ENCODE measurements at places on chromosomes 2 and 18. TPM values are rescaled to one million over a fixed set of nuclear protein-coding genes. Genes with fewer than 3 reads are reported as not detected.

- no peak for DNase-seq
Observed at GRCh38 chr2:162478721-162479129, 134.8 kb downstream of the GCA start.

DNA sequence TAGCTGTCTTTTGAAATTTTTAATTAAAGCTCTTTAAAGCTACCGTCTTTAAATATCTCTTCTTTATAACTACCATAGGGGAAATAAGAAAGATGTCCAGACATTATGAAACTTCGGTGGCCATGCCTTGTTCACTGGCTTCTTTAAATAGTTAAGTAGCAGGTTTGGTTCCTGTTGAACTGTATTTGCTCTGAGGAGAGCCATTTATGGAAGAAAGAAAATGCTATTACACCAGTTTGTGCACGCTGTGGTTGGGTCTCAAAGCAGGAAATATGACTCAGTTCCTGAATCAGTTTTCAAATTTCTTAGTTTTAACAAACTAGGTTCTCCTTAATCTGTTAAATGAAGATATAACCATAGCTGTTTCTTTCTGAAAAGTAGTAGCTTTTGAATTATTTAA, 12.2 kb downstream of the ARPC2 start:
- DNase-seq = no peak

DNA sequence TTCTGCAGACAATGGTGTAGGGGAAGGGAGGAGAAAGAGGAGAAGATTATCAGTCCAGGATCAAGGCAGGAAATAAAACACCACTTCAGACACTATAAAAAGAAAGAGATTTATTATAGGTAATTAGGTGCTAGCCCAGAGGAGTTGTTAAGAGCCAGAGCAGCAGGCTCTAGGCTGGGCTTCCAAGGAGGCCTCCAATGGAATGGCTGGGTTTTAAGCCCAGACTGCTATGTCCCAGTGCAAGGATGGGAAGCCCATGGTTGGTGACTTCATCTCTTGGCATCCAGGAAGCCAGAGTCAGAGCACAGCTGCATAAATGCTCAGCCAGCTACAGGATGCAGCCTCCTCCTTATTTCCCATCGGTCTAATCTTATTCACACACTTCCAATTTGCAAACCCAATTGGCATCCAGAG, 95.6 kb downstream of the LAMA3 start:
- DNase-seq = no peak

GRCh38 chr2:25936889-25937545, 45.3 kb downstream of the KIF3C start:
- DNase-seq = no peak

DNA sequence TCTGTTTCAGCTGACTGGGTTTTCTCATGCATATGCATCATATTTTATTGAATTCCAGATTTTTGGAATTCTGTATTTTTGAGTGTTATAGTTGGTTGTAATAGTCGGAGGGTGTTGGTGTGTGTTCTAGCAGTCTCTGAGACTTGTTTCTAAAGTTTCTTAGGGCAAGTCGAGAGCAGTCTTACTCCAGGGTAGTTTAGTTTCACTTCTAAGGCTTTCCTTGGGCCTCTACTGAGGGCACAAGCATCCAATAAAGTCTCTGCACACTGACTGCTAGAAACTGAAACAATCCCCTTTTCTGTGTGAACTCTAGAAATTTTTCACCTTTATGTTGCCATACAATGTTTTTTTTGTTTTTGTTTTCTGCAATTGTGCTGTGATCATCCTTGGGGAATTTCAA, 663.7 kb upstream of the LRATD1 start:
- no peak for DNase-seq

DNA sequence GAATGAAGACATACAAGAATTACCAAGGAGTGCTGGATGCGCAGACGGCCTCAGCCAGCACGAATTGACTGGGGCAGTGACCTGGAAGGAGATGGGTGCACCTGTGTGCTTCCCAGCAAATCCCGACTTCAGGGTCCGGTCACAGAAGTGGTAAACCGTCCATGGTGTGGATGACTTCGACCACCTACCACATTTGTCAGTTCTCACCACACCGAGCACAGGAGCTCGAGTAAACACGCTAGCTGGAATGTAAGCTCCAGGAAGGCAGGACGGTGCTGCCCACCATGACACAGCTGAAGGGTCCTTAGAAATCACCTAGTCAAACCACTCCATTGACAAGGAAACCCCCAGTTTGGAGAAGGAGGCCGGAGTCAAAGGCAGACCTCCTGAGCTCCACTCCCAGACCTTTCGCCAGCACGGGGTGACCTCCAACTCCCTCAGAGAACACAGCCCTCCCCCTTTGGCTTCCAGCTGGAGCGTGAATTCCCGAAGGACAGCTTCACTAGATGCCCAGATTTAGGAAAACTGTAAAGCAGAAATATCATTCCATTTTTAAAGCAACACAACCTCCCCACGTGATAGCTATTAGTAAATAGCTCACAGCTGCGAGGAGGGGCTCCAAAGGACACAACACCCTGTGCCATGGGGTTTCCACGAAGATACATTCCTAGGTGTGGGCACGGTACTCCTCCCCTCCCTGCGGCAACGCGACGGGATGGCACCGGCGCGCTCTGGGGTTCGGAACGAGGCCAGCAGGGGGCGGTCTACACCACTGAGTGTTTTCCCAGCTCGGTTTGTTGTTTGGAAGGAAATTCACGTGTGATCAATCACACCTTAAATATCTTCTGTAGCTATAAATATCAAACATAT, 34.1 kb upstream of the GNAL start:
- DNase-seq = no peak

DNA sequence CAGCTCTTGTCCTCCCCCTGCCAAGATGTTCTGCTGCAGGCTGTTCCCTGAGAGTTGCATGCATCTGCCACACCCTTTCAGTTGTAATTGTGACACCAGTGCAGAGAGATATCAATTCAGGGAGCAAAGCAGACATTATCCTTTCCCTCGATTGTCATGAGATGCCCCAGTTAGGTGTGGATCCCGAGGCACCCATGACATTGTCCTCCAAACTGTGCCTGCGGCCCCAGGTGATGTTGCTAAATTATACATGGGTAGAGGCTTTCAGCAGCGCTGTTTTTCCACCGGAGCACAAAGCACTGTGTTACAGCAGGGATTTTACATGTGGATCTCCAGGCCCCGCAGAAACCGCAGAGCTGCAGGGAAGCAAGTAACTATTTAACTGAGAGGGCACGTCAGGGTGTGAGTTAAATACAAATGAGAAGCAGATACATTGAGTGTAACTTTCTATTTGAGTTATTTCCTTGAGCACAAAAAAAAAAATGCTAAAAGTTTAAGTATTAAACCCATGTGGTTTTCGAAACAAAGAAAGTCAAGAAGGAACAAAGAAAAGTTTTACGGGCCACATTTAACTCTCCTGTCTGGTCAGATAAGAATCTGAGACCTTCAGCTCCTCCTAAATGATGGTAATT, 90.3 kb upstream of the BCL2L11 start:
- DNase-seq = no peak

GRCh38 chr2:156511803-156512202, 75.6 kb downstream of the GPD2 start:
- no peak for DNase-seq

DNA sequence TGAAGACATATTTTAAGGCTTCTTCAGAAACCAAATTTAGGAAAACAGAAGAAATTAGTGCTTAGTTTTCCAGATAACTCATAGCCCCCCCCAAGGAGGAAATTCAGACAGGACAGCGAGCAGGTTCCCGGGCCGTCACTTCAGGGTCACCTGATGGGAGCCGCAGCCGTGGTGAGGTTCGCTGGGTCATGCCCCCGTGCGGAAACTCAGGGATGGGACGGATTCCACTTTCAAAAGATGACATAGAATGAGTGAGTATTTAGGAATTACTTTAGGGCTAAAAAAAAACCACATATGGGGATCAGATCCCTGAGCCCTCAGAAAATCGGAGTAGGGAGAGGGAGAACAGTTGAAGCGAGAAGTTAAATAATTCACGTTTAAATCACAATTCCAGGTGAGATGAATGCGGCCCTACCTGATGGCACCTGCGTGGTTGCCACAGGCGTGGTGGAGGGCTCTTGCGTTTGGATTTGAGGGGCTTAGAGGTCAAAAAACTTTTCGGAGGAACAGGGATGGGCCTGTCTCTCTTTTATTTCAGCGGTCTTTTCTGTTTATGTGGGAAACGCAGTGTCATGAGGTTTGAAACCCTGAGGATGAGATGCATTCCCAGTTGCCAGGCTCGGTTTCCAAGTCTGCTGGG, 114.4 kb downstream of the NFATC1 start:
- DNase-seq = peak; percentile 54

DNA sequence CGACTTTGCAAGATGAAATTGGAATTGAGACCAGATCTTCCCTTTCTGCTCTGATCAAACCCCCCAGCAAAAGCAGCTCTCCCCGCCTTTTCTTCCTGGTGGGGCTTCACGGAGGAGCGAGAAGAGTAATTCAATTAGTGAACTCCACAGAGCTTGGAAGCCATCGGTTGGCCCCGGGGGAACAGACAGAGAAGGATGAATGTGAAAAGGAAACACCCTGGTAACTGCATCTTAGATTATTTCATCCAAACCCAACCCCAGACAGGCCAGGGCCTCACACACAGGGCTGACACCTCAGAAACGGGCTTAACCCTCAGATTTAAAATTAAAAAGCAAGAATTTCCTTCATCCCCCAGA, 18.3 kb downstream of the SMAD7 start:
- DNase-seq = no peak

DNA sequence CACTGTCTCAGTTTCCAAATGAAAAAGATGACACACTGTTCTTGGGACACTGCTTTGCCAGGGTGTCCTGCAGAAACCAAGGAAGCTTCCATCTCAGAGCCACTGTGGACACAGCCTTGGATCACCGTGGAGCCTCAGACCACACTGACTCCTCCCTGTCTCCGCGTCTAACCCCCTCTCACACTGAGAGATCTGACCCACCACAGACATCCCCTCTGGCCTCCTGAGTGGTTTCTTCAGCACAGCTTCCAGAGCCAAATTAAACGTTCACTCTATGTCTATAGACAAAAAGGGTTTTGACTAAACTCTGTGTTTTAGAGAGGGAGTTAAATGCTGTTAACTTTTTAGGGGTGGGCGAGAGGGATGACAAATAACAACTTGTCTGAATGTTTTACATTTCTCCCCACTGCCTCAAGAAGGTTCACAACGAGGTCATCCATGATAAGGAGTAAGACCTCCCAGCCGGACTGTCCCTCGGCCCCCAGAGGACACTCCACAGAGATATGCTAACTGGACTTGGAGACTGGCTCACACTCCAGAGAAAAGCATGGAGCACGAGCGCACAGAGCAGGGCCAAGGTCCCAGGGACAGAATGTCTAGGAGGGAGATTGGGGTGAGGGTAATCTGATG, 113.4 kb upstream of the PKDCC start:
- DNase-seq = no peak

DNA sequence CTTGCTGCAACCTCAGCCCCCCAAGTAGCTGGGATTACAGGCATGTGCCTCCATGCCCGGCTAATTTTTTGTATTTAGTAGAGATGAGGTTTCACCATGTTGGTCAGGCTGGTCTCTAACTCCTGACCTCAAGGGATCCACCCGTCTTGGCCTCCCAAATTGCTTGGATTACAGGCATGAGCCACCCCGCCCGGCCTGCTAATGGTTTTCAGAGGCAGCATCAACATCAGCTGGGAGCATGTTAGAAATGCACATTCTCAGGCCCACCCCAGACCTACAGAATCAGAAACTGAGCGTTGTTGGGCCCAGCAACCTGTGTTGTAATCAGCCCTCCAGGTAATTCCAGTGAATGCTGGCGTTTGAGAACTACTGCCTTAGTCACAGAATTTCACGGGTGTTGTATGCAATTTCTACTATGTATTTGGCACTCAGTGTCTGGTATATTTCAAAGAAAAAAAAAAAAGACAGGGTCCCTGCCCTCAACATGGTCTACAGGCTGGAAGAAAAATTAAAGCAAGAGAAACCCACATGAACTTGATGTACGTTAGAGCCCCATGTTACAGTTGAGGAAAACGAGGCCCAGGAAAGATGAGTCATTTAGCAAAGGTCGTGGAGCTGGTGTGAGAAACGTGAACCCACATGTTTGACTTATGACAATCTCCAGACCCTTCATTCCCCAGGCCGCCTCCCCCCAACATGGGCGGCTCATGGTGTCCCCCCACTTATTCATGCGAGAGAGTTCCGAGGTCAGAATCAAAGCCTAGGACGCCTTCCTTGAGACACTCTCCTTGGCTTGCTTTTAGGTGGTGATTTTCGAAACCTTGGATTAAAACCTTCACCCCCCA, 35.3 kb downstream of the SH3BP4 start:
- no peak for DNase-seq

GRCh38 chr2:117982376-117983033, 31.4 kb downstream of the CCDC93 start:
- DNase-seq = no peak

GRCh38 chr2:35963357-35963756, 392.2 kb upstream of the CRIM1 start:
- no peak for DNase-seq

DNA sequence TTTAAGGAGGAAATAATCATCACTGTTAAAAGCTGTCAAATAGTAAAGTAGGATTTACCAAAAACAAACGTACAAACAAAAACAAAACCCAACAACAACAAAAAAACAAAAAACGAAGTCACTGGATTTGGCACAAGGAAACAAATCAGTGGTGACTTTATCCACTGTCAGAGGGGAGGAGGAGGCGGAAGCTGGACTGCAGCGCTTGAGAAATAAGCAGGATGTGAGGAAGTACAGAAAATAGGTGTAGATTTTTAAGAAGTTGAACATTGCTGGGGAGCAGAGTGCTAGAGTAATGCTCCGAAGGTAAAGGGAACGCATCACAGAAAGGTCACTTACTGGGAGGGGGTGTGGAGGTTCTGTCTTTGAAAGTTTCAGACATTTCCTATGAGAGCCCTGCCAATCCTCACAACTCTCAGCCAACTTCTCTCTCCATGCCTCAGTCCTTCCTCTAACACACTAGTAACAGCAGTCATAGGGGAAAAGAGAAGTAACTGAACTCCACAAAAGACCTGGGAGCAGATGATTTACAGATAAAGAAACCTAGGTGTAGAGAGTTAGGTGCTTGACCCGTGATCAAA, 220.2 kb upstream of the SMAD7 start:
- DNase-seq = no peak

SLC14A1 gene
- total RNA-seq = 2.2 TPM

HOXD13 gene
- not detected for total RNA-seq

SLC8A1 gene
- 121 TPM for total RNA-seq

MC4R gene
- not detected for total RNA-seq

CDH7 gene
- not detected for total RNA-seq

LRP1B gene
- total RNA-seq = 0.46 TPM

STRADB gene
- total RNA-seq = 11.7 TPM

HOXD3 gene
- total RNA-seq = 10.9 TPM

FHOD3 gene
- 26.0 TPM for total RNA-seq

POTEF gene
- not detected for total RNA-seq

SP140 gene
- 2.3 TPM for total RNA-seq

GMPPA gene
- 33.9 TPM for total RNA-seq

SERPINB4 gene
- total RNA-seq = not detected

C2orf66 gene
- not detected for total RNA-seq

CYP27C1 gene
- 0.29 TPM for total RNA-seq

Measured in posterior vena cava (tissue), 2 donors.